ENCODE measurements at places on chromosomes 13 and 19. TPM values are rescaled to one million over a fixed set of nuclear protein-coding genes. Genes with fewer than 3 reads are reported as not detected.

Gene TGFB1
- 17.1 TPM for polyA plus RNA-seq

GRCh38 chr13:66344805-66345517, 885.2 kb downstream of the PCDH9 start:
- H3K4me3 ChIP-seq: no peak overlapping the region
- no peak overlapping the region for H3K27ac ChIP-seq
- H3K4me1 ChIP-seq: peaks cover 13% of the 10 kb centered on the region
- no peak for DNase-seq

Gene ERICH6B
- polyA plus RNA-seq: not detected

- peak overlapping the region; percentile 94 for H3K4me3 ChIP-seq
- no peaks in the 10 kb centered on the region for H3K27me3 ChIP-seq
- DNase-seq: no peak
- H3K27ac ChIP-seq: peak overlapping the region; percentile 92
- peaks cover 20% of the 10 kb centered on the region for H3K36me3 ChIP-seq
Observed at GRCh38 chr19:8320564-8321066, 560 bp downstream of the NDUFA7 start.

DNA sequence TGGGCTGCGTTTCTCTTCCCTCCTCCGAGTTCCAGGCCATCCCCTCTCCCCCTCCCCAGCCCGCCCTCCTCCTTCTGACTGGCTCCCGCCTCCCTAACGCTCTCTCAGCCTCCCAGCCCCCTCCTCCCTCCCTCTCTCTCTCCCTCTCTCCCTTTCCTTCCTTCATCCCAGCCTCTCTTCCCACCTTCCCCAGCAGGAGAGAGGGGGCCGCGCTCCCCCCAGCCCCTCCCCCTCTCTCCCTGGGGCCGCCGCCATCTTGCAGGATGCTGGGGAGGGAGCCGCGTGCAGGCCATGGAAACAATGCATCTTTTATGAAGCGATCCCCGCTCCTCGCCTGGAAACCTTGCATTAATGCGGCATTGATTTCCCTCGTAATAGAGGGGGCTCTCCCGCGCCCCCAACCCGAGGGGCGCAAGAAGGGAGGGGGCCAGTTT, 42.6 kb upstream of the ADGRL1 start:
- H3K4me1 ChIP-seq: no peaks in the 10 kb centered on the region
- no peaks in the 10 kb centered on the region for H3K27me3 ChIP-seq
- no peak for DNase-seq
- no peak overlapping the region for H3K4me3 ChIP-seq

Gene SCEL
- polyA plus RNA-seq: 0.16 TPM

Gene VSTM1
- not detected for polyA plus RNA-seq

- H3K27me3 ChIP-seq: no peaks in the 10 kb centered on the region
- no peak for DNase-seq
- peaks cover 38% of the 10 kb centered on the region for H3K4me1 ChIP-seq
Observed at GRCh38 chr19:16601378-16602052, 26.5 kb downstream of the MED26 start.

DNA sequence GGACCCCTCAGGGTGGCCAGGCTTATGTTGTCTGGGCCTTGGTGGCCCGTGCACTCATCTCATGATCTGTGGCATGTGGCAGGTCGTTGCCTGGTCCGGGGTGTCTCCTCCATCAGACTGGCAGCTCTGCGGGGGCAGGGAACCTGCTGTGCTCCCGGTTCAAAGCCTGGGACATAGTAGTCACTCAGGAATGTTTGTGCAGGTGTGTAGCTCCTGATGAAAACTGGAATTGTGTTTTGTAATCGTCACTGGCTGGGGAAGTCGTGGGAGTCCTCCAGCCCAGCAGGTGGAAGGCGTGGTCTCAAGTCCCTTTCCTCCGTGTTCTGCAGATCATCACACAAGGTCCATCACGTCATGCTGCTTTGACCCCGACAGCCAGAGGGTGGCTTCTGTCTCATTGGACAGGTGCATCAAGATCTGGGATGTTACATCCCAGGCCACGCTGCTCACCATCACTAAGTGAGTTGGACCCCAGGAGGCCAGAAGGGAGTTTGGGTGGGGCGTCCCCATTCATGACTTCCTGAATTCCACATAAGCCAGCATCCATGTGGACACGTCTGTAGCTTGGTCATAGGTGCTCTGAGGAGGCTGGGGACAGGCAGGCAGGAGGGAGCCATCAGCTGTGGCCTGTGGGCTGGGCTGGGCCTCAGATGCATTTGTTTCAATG, 19.1 kb downstream of the WDR88 start:
- DNase-seq: no peak
- H3K4me3 ChIP-seq: no peak overlapping the region
- H3K36me3 ChIP-seq: no peaks in the 10 kb centered on the region
- H3K27me3 ChIP-seq: no peaks in the 10 kb centered on the region
- H3K27ac ChIP-seq: no peak overlapping the region

- H3K36me3 ChIP-seq: no peaks in the 10 kb centered on the region
- no peaks in the 10 kb centered on the region for H3K27me3 ChIP-seq
- no peak for DNase-seq
- H3K4me3 ChIP-seq: no peak overlapping the region
- H3K27ac ChIP-seq: no peak overlapping the region
Observed at GRCh38 chr19:29089315-29089870, 123.6 kb downstream of the UQCRFS1 start.

DNA sequence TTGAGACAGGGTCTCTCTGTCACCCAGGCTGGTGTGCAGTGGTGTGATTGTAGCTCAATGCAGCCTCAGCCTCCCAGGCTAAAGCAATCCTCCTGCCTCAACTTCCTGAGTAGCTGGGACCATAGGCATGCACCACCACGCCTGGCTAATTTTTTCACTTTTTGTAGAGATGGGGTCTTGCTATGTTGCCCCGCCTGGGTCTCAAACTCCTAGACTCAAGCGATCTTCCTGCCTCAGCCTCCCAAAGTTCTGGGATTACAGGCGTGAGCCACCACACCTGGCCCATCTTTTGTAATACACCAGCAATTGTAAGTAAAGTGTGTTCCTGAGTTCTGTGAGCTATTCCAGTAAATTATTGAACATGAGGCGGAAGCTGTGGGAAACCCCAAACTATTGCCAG, 6.7 kb downstream of the PLA2G4C start:
- H3K27ac ChIP-seq: no peak overlapping the region
- H3K36me3 ChIP-seq: peaks cover 19% of the 10 kb centered on the region
- no peaks in the 10 kb centered on the region for H3K27me3 ChIP-seq

DNA sequence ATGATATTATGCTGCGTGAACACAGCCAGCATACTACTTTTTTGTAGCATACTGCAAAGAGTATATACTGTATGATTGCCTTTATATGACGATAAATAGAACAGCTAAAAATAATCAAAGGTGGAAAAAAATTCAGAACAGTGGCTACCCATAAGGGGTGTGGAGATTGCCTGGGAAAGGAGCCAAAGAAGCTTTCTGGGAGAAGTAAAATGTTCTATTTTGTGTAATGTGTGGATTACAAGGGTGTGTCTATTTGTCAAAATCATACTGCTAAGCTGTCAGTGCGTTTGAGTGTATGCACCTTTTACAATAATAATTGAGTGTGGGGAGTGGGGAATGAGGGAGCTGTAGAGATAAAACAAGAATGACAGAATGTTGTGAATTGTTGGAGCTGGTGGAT, 45.2 kb upstream of the MTIF3 start:
- no peak overlapping the region for H3K27ac ChIP-seq
- DNase-seq: no peak
- no peaks in the 10 kb centered on the region for H3K27me3 ChIP-seq
- no peak overlapping the region for H3K4me3 ChIP-seq
- H3K4me1 ChIP-seq: no peaks in the 10 kb centered on the region
- H3K36me3 ChIP-seq: no peaks in the 10 kb centered on the region

- H3K36me3 ChIP-seq: no peaks in the 10 kb centered on the region
- peaks cover 53% of the 10 kb centered on the region for H3K27me3 ChIP-seq
- no peaks in the 10 kb centered on the region for H3K4me1 ChIP-seq
- peak overlapping the region; percentile 49 for H3K27ac ChIP-seq
- no peak overlapping the region for H3K4me3 ChIP-seq
Observed at GRCh38 chr19:1069009-1069779, 2.2 kb downstream of the ARHGAP45 start.

Gene SLC17A7
- 1.0 TPM for polyA plus RNA-seq

DNA sequence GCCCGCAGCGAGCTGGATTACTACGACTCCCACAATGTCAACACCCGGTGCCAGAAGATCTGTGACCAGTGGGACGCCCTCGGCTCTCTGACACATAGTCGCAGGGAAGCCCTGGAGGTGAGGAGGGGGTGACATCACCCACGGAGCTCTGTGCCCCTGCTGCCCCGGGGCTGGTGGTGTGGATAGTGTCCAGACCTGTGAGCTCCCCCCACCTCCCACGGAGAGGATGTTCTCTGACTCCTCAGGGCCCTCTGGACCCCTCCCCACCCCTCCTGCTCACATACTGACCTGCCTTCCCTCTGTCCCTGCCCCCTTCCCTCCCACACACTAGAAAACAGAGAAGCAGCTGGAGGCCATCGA, 20.7 kb downstream of the CAPN12 start:
- peaks cover 14% of the 10 kb centered on the region for H3K4me1 ChIP-seq
- H3K27ac ChIP-seq: no peak overlapping the region
- H3K36me3 ChIP-seq: peaks cover 96% of the 10 kb centered on the region
- no peaks in the 10 kb centered on the region for H3K27me3 ChIP-seq
- DNase-seq: no peak

DNA sequence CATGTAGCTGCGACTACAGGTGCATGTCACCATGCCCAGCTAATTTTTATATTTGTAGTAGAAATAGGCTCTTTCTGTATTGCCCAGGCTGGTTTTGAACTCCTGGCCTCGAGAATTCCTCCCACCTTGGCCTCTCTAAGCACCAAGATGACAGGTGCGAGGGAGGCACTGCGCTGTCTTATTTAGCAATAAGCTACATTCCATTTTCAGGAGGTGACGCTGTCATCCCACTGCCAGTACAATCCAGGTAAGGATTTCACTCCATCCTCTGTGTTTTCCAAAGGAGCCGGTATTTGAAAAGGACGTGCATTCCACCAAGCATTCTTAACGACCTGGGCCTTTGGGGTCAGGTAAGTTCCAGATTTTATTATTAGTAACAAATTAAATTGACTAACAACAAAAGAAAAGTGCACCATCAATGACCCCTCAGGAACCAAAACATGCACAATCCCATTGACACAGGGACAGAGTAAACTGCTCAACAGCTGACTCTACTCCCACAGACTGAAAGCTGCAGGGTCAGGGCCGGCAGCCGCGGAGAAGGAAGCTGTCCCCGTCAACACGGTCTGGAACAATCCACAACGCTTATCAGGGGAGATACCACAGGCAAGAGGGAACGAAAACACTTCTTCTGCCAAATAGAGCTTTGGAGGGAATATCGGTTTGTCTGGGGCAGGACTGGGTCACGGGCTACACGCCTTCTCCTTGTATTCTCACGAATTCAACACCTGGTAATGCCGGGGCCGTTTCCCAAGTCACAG, 82.8 kb downstream of the INSR start:
- peaks cover 66% of the 10 kb centered on the region for H3K4me1 ChIP-seq
- H3K4me3 ChIP-seq: no peak overlapping the region
- no peaks in the 10 kb centered on the region for H3K27me3 ChIP-seq
- H3K27ac ChIP-seq: peak overlapping the region; percentile 25
- H3K36me3 ChIP-seq: no peaks in the 10 kb centered on the region

- H3K36me3 ChIP-seq: no peaks in the 10 kb centered on the region
- H3K27me3 ChIP-seq: no peaks in the 10 kb centered on the region
- no peak overlapping the region for H3K4me3 ChIP-seq
- peaks cover 16% of the 10 kb centered on the region for H3K4me1 ChIP-seq
- H3K27ac ChIP-seq: peak overlapping the region; percentile 73
Observed at GRCh38 chr19:46221981-46222610, 7.4 kb upstream of the IGFL1 start.

Gene CFD
- 0.92 TPM for polyA plus RNA-seq

Gene LILRB3
- polyA plus RNA-seq: 9.5 TPM

Data from adrenal gland (tissue), 19 donors.